ENCODE measurements at places on chromosomes 6 and 20.

DNA sequence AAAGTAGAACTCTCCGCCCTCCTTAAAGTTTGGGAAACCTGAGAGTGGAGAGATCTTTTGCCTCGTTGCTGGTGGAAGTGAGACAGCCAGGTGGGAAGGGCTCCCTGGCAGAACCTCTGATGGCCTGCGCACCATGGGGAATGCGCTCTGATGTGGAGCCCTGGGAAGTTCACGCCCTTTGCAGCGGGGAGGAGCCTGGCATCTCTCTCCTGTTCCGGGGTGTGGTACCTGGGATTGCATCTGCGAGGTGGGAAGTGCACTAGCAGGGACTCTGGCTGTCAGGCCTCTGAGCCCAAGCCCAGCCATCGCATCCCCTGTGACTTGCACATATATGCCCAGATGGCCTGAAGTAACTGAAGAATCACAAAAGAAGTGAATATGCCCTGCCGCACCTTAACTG, 159.8 kb downstream of the AKAP7 start:
- no peak for DNase-seq

- DNase-seq: no peak
Observed at GRCh38 chr20:61955668-61956395, 109.8 kb downstream of the TAF4 start.

DNA sequence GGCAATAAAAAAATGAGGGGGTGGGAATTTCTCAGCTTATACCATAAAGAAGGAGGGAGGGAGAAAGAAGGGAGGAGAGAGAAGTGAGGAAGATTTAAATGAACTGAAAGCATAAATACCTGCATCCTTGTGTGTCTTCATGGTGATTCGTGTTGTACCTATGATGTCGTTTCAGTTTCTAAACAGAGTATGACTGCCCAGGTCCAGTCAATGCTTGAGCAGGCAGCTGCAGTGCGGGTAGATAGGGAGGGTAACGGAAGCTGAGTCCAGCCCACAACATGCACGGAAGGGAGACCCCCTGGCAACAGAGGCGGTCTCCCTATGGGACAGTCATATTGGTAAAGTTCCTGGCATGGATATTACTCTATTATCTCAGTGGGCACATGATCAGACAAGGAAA, 184.5 kb downstream of the KIF16B start:
- no peak for DNase-seq

DNA sequence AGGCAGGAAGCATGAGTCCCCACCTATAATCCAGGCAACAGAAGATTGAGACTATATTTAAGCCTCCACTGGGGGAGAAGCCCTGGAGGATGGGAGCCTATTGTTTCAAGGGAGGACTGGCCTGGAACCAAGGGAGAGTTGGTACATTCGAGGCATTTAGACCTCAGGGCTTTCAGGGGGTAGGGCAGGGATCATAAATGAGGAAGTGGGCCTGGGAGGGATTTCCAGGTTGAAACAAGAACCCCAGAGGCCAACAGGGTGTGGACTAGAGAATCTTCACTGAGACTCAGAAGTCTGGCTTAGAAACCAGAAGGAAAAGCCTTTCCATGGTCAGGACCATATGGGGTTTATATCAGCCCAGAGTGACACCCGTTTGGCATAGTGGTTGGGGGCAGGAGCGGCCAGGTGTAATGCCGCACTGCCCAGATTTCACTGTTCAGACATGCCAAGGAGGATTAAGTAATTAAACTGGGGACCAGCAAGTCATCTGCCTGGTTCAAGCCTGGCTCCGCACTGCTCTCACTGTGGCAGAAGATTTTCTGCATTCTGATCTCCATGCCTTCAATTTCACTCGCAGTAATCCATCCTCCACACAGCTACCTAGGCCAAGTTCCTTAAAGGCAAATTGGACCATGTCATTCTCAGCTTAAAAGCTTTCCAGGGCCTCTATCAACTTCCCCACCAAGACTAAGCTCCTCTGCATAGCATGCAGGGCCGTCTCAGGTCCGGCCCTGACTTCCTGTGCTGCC, 17.8 kb downstream of the LRFN2 start:
- DNase-seq: no peak

- DNase-seq: no peak
Observed at GRCh38 chr6:109944448-109944847, 33.7 kb upstream of the GPR6 start.

DNA sequence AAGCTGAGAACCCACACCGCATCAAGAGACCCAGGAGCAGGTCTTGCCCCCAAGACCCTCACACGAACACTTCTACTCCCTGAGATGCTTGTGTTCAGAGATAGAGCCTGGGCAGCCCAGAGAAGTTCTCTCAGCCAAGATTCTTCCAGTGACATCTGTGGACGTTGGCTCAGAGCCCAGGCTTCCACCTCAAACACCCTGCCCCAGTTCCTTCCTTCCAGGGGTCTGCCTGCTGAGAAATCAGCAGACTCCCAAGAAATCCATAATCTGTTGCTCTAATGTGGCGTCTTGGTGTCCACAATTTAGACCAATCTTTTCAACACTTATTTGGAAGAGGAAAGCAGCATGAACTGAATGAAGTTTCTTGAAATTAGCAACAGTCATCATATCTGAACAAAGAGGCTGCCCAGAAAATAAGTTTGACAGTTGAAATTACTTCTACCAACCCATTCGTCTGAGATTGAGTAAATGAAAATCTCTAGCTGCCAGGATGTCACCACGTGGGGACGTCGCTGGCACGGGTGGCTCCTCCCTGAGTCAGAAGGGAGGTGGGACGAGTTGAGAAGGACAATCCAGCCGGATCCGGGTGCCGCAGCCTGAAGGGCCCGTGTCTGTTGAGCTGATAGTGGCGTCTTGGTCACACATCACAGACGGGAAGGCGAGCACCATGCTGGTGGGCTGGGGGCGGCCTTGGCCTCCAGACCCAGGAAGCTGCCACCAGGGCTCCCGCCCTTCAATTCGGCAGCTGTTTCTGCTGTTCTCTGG, 400.9 kb downstream of the TAF4 start:
- DNase-seq: no peak
